ENCODE measurements at places on chromosomes 12 and 14. TPM values are rescaled to one million over a fixed set of nuclear protein-coding genes. Genes with fewer than 3 reads are reported as not detected.

DNA sequence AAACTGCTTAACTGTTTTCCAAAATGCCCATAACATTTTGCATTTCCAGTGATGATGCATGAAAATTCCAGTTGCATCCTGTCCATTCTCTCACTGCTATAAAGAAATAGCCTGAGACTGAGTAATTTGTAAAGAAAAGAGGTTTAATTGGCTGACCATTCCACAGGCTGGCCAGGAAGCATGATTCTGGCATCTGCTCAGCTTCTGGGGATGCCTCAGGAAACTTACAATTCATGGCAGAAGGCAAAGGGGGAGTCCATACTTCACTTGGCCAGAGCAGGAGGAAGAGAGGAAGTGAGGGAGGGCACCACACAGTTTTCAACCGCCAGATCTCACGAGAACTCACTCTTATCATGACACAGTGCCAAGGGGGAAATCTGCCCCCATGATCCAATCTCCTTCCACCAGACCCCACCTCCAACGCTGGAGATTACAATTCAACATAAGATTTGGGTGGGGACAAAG is 18.2 kb upstream of the CLEC2D start:
- peak overlapping the region; percentile 98 for H3K27ac ChIP-seq
- peak overlapping the region; percentile 99 for H3K4me3 ChIP-seq
- H3K27me3 ChIP-seq, result peaks cover 45% of the 10 kb centered on the region

DNA sequence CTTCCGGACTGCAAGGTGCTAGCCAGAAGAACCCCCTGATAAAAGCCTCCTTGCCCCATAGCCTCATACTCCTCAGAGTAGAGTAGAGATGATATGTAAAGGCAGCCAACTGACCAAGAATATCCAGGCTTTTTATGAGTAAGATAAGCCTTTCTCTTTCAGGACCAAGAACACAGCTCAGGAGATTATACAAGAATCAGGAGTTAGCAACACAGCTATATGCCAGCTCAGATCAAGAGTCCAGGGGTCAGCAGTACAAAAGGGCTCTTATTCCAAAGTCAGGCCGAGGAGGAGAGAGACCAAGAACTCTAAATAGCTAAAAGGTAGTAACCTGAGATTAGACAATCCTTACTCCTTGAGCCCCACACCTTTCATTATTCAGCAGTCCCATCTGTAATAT is 135.3 kb downstream of the BTG1 start:
- no peaks in the 10 kb centered on the region for H3K4me1 ChIP-seq
- DNase-seq, result no peak
- H3K36me3 ChIP-seq, result no peaks in the 10 kb centered on the region
- peaks cover 7% of the 10 kb centered on the region for H3K27me3 ChIP-seq

Gene TAS2R9
- not detected for polyA plus RNA-seq

DNA sequence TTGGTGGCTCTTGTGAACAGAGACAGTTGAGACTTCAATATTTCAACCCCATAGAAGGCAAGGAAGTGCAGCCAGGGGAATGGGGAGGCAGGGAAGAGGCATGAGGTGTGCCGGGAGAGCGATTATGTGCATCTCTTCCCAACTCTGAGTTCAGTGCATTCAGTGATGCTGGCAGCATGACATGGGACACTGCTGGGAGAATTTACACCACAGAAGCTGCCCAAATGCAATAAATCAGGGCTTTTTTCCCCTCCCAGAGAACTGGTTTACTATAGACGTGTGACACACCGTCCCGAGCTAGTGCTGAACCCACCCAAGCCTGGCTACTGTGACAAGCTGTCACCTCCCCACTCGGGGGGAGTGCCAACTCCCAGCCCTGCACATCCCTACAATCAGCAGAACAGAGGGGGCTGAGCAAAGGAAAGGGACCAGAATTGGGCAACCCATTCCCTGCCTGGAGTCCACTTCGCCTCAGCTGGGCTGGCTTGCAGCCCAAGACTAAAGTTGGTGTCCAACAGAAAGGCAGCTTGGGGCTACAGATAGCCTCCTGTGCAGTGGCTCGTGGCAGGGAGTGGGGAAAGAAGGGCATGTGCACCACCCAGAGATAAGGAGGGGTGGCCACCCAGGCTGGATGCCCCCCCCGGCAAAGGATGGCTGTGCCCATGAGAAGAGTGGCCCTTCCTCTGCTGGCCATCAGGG is 16.7 kb downstream of the AHSA1 start:
- H3K4me3 ChIP-seq, result no peak overlapping the region
- H3K27ac ChIP-seq, result no peak overlapping the region
- H3K36me3 ChIP-seq, result no peaks in the 10 kb centered on the region
- peaks cover 1% of the 10 kb centered on the region for H3K27me3 ChIP-seq
- DNase-seq, result no peak

DNA sequence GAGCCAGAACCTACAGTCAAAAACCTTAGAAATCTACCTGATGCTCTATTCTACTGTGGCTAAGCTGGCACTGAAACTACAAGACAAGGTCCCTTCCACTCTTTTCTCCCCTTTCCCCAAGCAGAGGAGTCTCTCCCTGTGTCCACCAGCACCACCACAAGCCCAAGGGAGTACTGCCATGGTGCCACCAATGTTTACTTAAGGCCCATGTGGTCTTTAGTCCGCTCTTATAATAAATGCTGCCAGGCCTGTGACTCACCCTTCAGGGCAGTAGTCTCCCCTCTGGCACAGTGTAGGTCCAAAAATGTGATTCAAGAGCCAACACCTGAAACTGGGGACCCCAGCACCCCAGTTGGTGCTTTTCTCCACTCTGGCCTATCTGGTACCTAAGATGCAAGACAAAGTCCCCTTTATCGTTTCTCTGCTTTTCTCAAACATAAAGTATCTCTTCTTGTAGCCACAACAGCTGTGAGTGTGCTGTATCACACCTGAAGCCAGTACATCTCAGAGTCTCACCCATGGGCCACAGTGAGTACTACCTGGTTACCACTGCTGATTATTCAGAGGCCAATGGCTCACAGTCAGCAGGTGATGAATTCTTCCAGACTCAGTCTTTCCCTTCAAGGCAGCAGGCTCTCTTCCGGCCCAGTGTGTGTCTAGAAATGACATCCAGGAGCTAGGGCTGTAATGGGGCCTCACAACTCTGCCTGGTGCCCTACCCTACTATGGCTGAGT is 29.3 kb downstream of the SLC38A2 start:
- H3K27ac ChIP-seq, result no peak overlapping the region
- peaks cover 2% of the 10 kb centered on the region for H3K27me3 ChIP-seq
- no peak overlapping the region for H3K4me3 ChIP-seq
- H3K36me3 ChIP-seq, result no peaks in the 10 kb centered on the region

Gene CORO1C
- polyA plus RNA-seq, result 80.0 TPM

Gene STRAP
- polyA plus RNA-seq, result 128 TPM

Gene PRIMA1
- polyA plus RNA-seq, result not detected

- no peaks in the 10 kb centered on the region for H3K36me3 ChIP-seq
- H3K4me1 ChIP-seq, result peaks cover 21% of the 10 kb centered on the region
- DNase-seq, result peak; percentile 17
- H3K27me3 ChIP-seq, result peaks cover 4% of the 10 kb centered on the region
These were observed 597 bp downstream of the SOAT2 start for GRCh38 chr12:53103860-53104305.

Gene DHH
- not detected for polyA plus RNA-seq

DNA sequence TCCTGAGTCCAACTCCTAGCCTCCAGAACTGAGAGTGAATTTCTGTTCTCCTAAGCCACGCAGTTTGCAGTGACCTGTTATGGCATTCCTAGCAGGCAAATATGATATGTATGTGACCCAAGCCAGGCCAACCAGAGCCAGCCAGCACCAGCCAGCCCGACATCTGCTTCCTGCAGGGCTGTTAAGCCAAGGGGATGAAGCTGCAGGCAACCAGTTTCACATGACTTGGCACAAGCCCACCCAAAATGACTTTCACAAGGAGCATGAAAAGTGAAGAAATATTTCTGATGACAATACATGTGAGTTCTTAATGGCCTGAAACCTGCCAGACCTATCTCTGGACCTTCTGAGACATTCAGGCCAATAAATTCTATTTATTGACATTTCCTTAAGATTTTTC is 68.1 kb downstream of the ITPK1 start:
- DNase-seq, result no peak
- peaks cover 46% of the 10 kb centered on the region for H3K4me1 ChIP-seq
- H3K27ac ChIP-seq, result no peak overlapping the region
- H3K36me3 ChIP-seq, result no peaks in the 10 kb centered on the region
- H3K27me3 ChIP-seq, result no peaks in the 10 kb centered on the region

DNA sequence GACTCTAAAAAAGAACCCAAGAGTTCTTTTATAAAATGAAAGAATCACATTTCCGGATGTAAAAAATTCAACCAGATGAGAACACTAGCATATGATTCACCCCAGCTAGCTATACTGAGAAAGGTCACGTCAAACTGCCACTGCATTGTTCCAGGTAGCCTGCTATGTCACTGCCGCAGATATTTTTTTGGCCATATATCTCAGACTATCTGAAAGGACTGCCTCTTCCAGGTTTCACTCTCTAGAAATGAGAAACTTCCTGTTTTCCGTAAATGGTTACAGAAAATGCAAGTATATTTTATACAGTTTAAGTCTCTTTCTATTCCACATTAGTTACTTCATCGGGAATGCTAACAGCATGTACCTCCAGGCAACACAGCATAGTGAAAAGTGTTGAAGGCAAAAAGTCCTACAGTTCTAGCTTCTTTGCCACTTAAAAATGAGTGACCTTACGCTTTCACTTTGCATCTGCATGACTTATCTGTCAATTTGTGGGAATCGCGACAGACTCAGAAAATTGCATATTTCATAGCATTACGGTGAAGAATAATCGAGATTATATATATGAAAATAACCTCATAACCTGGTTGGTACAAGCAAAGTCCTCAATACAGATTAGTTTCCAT is 105.2 kb downstream of the MED13L start:
- no peaks in the 10 kb centered on the region for H3K36me3 ChIP-seq
- H3K27me3 ChIP-seq, result peaks cover 2% of the 10 kb centered on the region
- no peak for DNase-seq
- H3K4me1 ChIP-seq, result peaks cover 83% of the 10 kb centered on the region
- H3K27ac ChIP-seq, result peak overlapping the region; percentile 73

DNA sequence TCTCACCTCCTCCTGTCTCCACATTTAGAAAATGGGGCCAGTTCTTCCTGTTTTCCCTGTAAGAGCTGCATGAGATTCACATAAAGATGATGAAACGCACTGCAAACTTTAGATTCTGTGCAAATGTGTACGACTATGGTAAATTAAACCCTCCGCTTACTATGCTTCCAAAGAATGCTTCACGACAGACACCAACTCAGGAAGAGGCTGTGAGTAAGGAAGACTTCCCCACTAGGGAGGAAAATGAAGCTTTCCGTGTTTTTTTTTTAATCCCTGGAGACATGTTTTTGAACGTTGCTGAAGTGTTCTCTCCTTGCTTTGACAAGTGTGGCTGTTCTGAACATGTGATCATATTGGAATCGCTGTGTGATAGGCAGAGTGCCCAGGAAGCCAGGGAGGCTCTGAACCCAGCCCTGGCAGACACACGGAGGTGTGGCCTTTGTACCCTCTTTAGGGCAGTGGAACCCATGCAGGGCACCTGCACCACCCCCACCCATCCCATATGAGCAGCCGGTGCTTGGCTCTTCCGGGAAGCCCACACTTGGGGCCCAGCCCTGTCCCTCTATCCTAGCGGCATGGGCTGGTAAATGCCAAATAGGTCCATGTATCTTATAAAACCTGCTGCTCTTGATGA is 7.5 kb upstream of the SYNE3 start:
- no peaks in the 10 kb centered on the region for H3K27me3 ChIP-seq
- peak overlapping the region; percentile 86 for H3K27ac ChIP-seq
- no peak for DNase-seq
- H3K4me1 ChIP-seq, result peaks cover 54% of the 10 kb centered on the region
- no peaks in the 10 kb centered on the region for H3K36me3 ChIP-seq
- peak overlapping the region; percentile 76 for H3K4me3 ChIP-seq

DNA sequence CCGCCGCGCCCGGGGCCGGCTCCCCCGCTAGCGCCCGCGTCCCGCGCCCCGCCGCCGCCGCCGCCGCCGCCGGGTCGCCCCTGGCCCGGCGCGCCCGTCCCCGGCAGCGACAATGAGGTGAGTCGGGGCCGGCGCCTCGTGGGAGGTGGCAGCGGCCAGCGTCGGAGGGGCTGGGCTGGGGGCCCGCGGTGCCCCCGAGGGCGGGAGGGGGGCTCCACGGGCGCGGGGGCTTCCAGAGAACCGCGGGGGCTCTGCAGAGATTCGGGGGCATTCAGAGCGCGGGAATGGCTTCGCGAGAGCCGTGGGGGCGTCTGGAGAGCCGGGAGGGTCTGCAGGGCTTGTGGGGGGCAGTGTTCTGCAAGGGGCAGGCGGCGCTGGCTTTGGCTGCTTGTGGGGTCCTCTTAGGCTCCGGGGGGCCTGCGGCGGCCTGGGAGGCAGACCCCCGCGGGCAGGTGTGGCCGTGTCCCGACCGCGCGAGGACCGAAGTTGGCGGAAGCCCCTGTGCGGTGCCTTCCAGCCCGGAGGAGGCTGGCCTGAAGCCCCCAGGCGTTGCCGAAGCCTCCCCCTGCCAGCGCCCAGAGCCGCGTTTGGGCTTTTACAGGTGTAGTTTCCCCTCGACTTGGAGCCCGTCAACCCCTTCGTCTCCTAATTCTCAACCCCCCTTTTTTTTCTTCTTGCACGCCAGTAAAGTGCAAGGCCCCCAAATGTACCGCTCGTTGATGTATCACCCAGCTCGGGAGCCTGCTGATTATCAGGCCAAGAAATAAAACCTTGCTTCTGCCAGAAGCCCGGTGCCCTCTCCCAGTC is 93.1 kb upstream of the EVL start:
- H3K27me3 ChIP-seq, result peaks cover 18% of the 10 kb centered on the region
- peak; percentile 12 for DNase-seq
- H3K4me3 ChIP-seq, result peak overlapping the region; percentile 90

DNA sequence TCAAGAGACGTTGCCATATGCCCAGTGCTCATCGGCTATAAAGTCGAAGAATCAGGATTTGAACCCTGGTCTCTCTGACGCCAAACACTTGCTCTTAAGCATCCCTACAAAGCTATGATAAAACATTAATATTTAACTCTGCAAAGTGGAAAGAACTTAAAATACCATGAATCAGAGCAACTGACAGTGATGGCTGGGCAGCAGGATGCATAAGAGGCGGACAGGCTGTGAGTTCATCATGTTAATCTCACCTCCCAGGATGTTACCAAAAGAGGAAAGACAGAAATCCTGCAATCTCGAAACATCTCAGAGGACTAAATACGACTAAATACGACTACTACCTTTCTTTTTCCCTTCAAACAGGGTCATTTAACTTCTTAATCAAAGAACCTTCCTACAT is 5.8 kb downstream of the DICER1 start:
- H3K27me3 ChIP-seq, result no peaks in the 10 kb centered on the region
- H3K4me3 ChIP-seq, result no peak overlapping the region
- DNase-seq, result no peak

Gene ZCRB1
- 91.3 TPM for polyA plus RNA-seq

Data from immature natural killer cell (primary cell).